ENCODE measurements at places on chromosomes 5 and 9. TPM values are rescaled to one million over a fixed set of nuclear protein-coding genes. Genes with fewer than 3 reads are reported as not detected.
A peak's percentile ranks its signal among the peaks of the same experiment; 100 is the strongest.

The ORM2 gene
- total RNA-seq, result not detected

The MYMK gene
- not detected for total RNA-seq

The CTXN3 gene
- not detected for total RNA-seq

The ENTREP1 gene
- 0.24 TPM for total RNA-seq

The SH2D3C gene
- 19.3 TPM for total RNA-seq

DNA sequence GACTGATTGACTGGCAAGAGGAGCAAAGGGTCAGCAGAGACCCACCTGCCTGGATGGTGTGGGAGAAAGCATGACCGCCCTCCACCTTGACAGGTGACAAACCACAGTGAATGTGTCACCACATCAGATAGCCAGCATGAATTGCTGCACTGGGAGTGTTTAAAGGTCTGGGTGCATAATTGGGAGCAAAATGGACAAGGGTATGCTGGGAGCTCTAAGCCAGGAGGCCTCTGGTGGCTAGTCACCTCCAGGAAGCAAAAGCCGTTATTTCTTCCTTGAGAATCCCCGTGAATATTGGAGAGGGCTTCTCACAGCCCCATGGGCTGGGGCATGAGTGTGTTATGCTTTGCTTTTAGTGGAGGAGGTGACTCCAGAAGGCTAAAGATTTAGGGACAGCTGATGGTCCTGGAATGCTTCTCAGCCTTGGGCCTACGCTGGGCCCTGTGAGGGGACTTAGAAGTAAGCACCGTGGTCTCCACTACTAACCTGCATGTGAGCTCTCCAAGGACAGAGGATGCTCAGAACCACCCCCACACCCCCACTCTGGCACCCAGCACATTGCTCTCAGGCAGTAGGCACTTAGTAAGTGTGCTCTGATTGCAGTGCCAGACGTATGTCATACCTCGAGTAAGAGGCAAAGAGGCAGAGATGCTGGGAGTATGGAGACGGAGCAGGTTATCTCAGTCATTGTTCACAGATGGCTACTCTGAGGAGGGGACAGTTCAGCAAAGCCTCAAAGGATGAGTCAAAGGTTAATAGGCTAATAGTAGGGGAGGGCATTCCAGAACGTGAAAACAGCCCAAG is 9.1 kb upstream of the IRF1 start:
- DNase-seq, result peak; percentile 56

DNA sequence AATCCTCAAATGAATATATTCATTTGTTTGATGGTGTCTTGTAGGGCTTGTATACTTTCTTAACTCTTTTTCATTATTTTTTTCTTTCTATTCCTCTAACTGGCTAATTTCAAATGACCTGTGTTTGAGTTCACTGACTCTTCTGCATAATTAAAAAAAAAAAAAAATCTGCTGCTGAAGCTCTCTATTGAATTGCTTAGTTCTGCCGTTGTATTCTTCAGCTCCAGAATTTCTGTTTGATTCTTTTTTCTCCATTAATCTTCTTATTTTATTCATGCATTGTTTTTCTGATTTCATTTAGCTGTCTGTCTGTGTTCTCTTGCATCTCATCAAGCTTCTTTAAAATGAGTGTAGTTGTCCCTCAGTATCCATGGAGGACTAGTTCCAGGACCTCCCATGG is 244.6 kb downstream of the ROR2 start:
- no peak for DNase-seq

GRCh38 chr9:105168870-105169319 is 75.6 kb upstream of the SLC44A1 start:
- no peak for DNase-seq

DNA sequence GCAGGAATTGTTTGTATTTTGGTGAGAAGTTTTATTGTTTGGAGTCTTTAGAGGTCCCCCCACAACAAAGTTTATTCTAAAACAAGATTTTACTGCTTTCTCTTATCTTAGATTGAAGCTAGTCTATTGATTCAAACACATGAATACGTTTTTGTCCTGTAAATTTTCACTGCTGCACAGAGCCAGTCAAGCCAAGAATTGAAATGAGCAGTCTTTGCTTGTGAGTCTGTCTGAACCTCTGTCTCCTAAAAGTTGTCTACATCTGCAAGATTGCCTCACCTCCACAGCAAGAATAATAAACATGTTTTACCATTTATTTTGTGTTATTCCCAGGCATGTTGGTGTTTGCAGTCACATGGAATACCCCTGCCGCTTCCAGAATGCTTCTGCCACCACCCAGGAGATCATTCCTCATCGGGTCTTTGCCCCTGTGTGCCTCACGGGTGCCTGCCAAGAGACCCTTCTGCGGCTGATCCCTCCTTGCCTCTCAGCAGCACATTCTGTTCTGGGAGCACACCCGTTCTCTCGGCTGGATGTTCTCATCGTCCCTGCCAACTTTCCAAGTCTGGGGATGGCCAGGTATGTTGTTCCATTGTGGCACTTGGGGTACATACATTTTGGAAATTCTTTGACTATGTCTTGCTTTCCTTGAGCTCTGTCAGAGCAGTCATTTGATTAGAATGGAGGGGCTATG is 74.1 kb downstream of the AOPEP start:
- no peak for DNase-seq

DNA sequence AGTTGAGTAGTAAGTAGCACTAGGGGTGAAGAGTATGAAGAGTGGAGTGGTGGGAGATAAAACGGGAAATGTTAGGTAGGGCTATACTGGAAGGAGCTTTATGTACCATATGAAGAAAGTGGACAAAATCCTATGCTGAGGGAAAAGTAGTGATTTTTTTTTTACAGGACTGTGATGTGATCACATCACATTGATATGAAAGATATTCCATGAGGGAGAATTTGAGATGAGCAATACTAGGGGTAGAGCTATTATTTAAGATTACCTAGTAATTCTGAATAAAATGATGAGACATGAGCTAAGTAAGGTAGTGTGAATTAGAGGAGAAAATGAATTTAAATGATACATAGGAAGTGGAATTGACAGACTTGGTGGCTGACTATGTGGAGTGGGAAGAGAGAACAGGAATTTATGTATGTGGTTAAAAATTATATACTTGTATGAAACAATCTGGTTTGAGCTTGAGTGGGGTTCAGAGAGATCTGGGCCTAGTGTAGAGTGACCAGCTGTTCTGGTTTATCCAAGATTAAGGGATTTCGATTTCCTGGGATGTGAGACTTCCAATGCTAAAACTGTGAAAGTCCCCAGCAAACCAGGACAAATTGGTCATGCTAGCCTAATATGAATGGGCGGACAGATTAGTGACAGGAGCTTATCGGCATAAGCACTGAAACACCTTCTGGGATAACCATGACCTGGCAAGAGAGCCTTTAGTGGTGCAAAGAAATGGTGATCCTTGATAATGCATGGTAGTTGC is 29.3 kb upstream of the STOM start:
- DNase-seq, result no peak

- no peak for DNase-seq
Measured at GRCh38 chr9:123109540-123110279, 76.2 kb downstream of the GPR21 start.

- DNase-seq, result no peak
Measured at GRCh38 chr9:34869390-34869789, 88.7 kb upstream of the PHF24 start.

- no peak for DNase-seq
Measured at GRCh38 chr5:26660116-26660515, 378.3 kb downstream of the CDH9 start.

DNA sequence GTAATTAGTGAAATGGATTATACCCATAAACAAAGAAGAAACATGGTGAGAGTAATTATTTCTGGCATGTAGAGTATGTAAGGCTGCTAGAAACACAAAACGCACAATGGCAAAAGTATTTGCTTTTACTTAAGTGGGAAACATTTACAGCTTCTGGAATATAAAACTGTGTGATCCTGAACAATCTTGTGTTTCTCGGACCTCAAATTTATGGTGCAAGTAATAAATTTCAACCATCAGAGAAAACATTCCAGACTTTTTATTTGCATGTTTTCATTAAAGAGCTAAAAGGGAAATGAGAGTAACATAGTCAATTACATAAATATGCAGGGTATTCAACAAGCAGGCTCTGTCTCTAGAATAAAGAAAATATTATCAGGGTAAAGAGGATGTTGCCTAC is 17.2 kb upstream of the PRR16 start:
- DNase-seq, result no peak

- no peak for DNase-seq
Measured at GRCh38 chr5:115418788-115419187, 122.3 kb upstream of the CCDC112 start.
